ENCODE measurements at places on chromosomes 5 and 9. TPM values are rescaled to one million over a fixed set of nuclear protein-coding genes. Genes with fewer than 3 reads are reported as not detected.

- no peak overlapping the region for H3K4me3 ChIP-seq
- H3K27ac ChIP-seq: no peak overlapping the region
- H3K36me3 ChIP-seq: no peaks in the 10 kb centered on the region
- no peaks in the 10 kb centered on the region for H3K4me1 ChIP-seq
- no peak for DNase-seq
- no peaks in the 10 kb centered on the region for H3K27me3 ChIP-seq
Observed at GRCh38 chr5:118952992-118953651, 35.2 kb downstream of the DTWD2 start.

The CA9 gene
- total RNA-seq: not detected

GRCh38 chr5:163916376-163916775, 411.0 kb downstream of the MAT2B start:
- no peak for DNase-seq
- no peak overlapping the region for H3K4me3 ChIP-seq
- H3K4me1 ChIP-seq: peaks cover 14% of the 10 kb centered on the region
- no peaks in the 10 kb centered on the region for H3K36me3 ChIP-seq
- H3K27me3 ChIP-seq: no peaks in the 10 kb centered on the region

DNA sequence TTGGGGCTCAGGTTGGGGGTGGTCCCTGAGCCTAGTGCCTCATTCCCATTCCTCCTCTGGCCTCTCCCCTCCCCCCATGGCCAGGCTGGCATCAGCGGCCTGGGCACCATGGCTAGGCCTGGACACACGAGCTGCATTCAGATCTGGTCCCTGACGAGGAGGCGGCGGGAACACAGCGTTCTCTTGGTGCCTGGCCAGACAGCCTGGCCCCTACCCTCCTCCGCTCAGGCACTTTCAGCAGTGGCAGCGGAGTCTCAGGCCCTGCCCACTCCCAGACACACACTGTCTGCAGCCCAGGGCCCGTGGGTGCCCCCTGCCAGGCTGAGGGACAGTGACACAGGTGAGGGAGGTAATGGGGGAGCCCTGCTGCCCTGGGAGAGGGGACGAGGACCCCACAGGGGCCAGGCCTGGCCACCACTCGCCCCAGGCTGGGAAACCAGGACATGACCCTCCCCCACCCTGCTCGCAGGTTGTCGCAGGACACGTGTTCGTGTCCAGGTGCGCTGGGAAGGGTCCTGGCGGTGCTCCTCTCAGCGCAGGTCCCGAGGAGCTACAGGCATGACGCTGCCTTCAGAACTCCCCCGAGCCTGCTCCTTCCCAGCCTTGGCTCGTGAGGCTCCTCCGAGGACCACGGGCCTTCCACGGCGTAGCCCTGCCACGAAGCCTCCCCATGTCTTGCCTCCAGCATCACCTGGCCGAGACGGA, 19.9 kb upstream of the UBAC1 start:
- no peak overlapping the region for H3K4me3 ChIP-seq
- no peaks in the 10 kb centered on the region for H3K4me1 ChIP-seq
- H3K36me3 ChIP-seq: no peaks in the 10 kb centered on the region

- H3K27ac ChIP-seq: no peak overlapping the region
- H3K4me1 ChIP-seq: no peaks in the 10 kb centered on the region
- H3K27me3 ChIP-seq: no peaks in the 10 kb centered on the region
- no peaks in the 10 kb centered on the region for H3K36me3 ChIP-seq
- H3K4me3 ChIP-seq: no peak overlapping the region
Observed at GRCh38 chr9:89006267-89006666, 15.0 kb downstream of the S1PR3 start.

The TMEM174 gene
- total RNA-seq: not detected

- H3K4me3 ChIP-seq: no peak overlapping the region
- no peaks in the 10 kb centered on the region for H3K4me1 ChIP-seq
- no peak for DNase-seq
- no peaks in the 10 kb centered on the region for H3K27me3 ChIP-seq
Observed at GRCh38 chr9:92704528-92704927, 34.6 kb upstream of the IPPK start.

GRCh38 chr9:68704814-68705530, at the start of gene PIP5K1B:
TSS of gene PIP5K1B (plus strand) at chr9:68705240. CDS start at chr9:68822615, 117,375 bp downstream.
- no peaks in the 10 kb centered on the region for H3K27me3 ChIP-seq
- H3K4me1 ChIP-seq: no peaks in the 10 kb centered on the region
- peak within 1 kb of the TSS; percentile 54 for H3K4me3 ChIP-seq
- peak within 1 kb of the TSS; percentile 57 for H3K27ac ChIP-seq
- peak; percentile 80 for DNase-seq

The ESM1 gene
- total RNA-seq: not detected

DNA sequence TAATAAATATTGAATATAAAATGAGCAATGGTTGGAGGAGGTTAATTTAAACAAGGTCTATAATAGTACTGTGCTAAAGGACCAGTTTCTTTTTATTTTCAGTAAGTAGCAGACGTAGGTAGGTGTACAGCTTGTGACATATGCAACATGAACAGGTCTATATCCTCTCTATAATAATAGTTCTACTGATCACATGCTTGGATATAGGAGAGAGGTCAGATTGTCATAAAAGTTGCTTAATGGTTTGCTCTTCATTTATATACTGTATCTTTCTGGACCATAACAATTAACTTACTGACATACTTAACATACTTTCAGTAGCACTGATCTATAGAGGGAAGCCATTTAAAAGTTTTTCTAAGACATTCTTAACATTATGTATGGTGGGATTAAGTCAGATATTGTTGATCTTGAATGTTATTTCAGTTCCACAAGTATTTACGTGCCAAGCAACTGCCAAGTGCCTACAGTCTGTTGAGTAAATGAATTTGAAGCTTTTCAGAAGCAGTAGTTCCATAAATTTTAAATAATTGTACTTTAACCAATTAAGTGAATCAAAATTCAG, 68.0 kb downstream of the DENND4C start:
- H3K4me1 ChIP-seq: peaks cover 6% of the 10 kb centered on the region
- H3K27me3 ChIP-seq: no peaks in the 10 kb centered on the region
- H3K27ac ChIP-seq: no peak overlapping the region
- no peaks in the 10 kb centered on the region for H3K36me3 ChIP-seq
- H3K4me3 ChIP-seq: no peak overlapping the region

DNA sequence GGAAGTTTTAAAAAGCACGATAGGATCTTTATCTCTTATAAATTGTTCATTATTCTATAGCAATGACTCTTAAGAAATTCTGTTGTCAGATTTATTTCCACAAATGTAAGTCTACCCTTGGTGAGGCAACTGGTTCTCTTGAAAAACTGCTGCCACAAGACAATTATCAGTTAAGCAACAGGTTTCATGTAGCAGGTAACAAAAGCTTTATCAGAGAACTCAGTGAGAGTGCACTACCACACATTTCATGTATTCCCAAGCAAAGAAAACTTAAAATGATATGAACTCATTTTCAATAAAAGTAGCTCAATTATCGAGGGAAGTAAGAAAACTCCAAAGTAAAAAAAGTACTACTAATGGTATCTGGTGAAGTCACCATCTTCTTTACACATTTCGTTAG, 9.4 kb downstream of the NR6A1 start:
- no peak overlapping the region for H3K27ac ChIP-seq
- no peaks in the 10 kb centered on the region for H3K36me3 ChIP-seq
- DNase-seq: no peak
- H3K27me3 ChIP-seq: no peaks in the 10 kb centered on the region
- H3K4me1 ChIP-seq: peaks cover 14% of the 10 kb centered on the region
- H3K4me3 ChIP-seq: no peak overlapping the region

GRCh38 chr9:37919956-37920335, 16.0 kb upstream of the SLC25A51 start:
- no peaks in the 10 kb centered on the region for H3K4me1 ChIP-seq
- H3K27ac ChIP-seq: no peak overlapping the region
- DNase-seq: no peak
- H3K4me3 ChIP-seq: no peak overlapping the region
- no peaks in the 10 kb centered on the region for H3K27me3 ChIP-seq
- H3K36me3 ChIP-seq: no peaks in the 10 kb centered on the region

GRCh38 chr9:124766326-124766725, 4.8 kb downstream of the NR6A1 start:
- H3K36me3 ChIP-seq: no peaks in the 10 kb centered on the region
- DNase-seq: no peak
- no peak overlapping the region for H3K4me3 ChIP-seq

GRCh38 chr5:61120534-61120933, 41.7 kb downstream of the SMIM15 start:
- DNase-seq: no peak
- no peak overlapping the region for H3K4me3 ChIP-seq
- H3K4me1 ChIP-seq: peaks cover 6% of the 10 kb centered on the region
- H3K27me3 ChIP-seq: no peaks in the 10 kb centered on the region
- H3K36me3 ChIP-seq: no peaks in the 10 kb centered on the region

The PCDHA5 gene
- not detected for total RNA-seq

GRCh38 chr5:33074548-33074947, 363.4 kb downstream of the NPR3 start:
- DNase-seq: no peak
- H3K27ac ChIP-seq: no peak overlapping the region
- no peaks in the 10 kb centered on the region for H3K4me1 ChIP-seq
- H3K36me3 ChIP-seq: no peaks in the 10 kb centered on the region

GRCh38 chr5:123671711-123672456, 159.9 kb downstream of the CSNK1G3 start:
- H3K27ac ChIP-seq: no peak overlapping the region
- H3K4me3 ChIP-seq: no peak overlapping the region
- H3K36me3 ChIP-seq: no peaks in the 10 kb centered on the region
- H3K4me1 ChIP-seq: no peaks in the 10 kb centered on the region

- no peak overlapping the region for H3K4me3 ChIP-seq
- H3K27me3 ChIP-seq: no peaks in the 10 kb centered on the region
- H3K27ac ChIP-seq: no peak overlapping the region
- no peak for DNase-seq
Observed at GRCh38 chr9:123954518-123955280, 24.8 kb upstream of the DENND1A start.

The IFNA13 gene
- not detected for total RNA-seq

DNA sequence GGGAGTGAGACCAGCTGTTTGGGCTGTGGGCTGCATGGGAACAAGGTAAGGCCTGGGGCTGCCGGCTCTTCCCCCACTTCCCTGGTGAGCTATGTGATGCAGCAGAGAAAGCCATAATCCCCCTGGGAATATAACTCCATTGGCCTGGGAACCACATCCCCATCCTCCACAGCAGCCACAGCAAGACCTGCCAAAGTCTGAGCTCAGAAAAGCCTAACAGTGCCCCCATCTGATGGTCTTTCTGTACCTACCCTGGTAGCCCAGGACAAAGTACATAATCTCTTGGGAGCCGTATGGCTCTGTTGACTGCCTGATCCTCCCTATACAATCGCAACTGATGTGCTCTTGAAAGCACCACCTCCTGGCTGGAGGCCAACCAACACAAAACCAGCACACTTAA, 432.6 kb downstream of the CDH18 start:
- DNase-seq: no peak
- H3K4me3 ChIP-seq: no peak overlapping the region
- no peaks in the 10 kb centered on the region for H3K27me3 ChIP-seq
- H3K4me1 ChIP-seq: no peaks in the 10 kb centered on the region
- no peaks in the 10 kb centered on the region for H3K36me3 ChIP-seq

GRCh38 chr5:15645381-15646160, 145.6 kb downstream of the FBXL7 start:
- no peaks in the 10 kb centered on the region for H3K27me3 ChIP-seq
- H3K4me1 ChIP-seq: no peaks in the 10 kb centered on the region
- no peak for DNase-seq
- H3K4me3 ChIP-seq: no peak overlapping the region
- H3K27ac ChIP-seq: no peak overlapping the region

DNA sequence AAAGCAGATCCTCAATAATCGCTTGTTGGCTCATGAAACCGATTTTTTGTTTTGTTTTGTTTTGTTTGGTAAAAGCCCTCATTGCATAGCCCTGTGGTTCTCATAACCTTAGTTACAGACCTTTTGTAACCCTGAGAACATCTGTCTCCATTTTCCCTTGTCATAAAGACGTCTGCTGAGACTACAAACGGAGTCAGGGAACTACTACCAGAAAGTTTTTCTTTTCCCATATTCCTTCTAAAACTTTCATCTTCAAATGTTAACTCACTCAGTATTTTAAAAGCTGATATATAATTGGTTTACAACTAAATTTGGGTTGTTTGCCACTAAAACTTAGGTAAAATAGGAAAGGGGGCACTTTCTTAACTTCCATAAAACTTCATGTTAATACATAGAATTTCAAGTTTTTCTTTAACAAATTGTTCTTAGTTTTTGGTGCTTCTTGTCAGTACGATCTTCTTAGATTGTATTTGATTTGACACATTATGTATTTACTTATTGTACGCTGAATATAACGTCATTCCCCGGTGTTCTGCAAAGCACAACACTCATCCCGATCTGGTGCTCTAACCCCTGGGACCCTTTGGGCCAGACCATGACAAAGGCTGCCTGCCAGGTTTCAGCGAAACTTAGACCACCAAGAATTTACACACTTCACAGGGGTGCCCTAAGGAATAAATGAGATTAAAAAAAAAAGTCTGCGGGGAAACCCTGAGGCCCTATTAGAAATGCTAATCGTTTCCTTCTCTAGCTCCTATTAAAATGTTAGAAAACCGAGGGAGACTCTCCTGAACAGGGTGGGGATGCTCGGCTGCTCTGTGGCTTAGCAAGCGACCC, 1.1 kb upstream of the ANP32B start:
- no peaks in the 10 kb centered on the region for H3K36me3 ChIP-seq
- H3K27ac ChIP-seq: peak overlapping the region; percentile 84
- no peak for DNase-seq
- peak overlapping the region; percentile 96 for H3K4me3 ChIP-seq

- H3K27me3 ChIP-seq: no peaks in the 10 kb centered on the region
- H3K27ac ChIP-seq: no peak overlapping the region
- no peak for DNase-seq
- no peaks in the 10 kb centered on the region for H3K4me1 ChIP-seq
- no peaks in the 10 kb centered on the region for H3K36me3 ChIP-seq
Observed at GRCh38 chr9:81552581-81552991, 136.8 kb downstream of the TLE1 start.

DNA sequence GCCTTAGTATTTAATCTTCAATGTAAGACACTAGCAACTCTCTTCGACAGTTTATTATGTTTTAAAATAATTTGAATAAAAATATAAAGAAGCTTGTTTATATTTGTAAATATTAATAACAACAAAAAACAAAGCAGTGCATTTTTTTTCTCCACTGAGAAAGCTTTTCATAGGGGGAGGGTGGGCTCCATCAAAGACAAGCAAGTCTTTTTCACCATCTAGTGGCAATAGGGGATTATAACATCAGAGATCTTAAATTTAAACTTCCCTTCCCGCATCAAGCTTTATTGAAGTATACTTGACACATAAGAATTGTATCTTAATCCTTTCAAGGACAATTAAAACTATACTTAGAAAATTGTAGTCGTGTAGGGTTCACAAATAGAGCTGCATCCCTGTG, 9.3 kb upstream of the OR13F1 start:
- H3K27me3 ChIP-seq: no peaks in the 10 kb centered on the region
- no peak overlapping the region for H3K27ac ChIP-seq
- no peaks in the 10 kb centered on the region for H3K4me1 ChIP-seq
- no peaks in the 10 kb centered on the region for H3K36me3 ChIP-seq

DNA sequence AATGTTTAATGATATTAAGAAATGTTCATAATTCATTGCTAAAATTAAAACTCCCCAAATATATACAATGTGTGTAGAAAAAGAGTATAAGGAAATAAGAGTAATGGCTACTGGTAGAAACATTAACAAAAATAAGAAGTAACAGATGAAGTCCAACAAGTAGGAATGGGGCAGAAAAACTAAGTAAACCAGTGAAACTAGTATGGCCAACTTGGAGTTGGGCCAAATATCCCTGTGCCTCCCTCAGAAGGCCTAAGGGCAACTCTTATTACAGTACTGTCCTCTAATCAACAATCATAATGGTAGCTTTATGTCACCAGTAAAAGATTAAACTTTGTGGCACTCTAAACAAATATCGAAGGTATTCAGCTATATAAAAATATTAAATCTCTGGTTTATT, 93.5 kb downstream of the SSBP2 start:
- H3K27me3 ChIP-seq: no peaks in the 10 kb centered on the region
- H3K36me3 ChIP-seq: no peaks in the 10 kb centered on the region
- no peaks in the 10 kb centered on the region for H3K4me1 ChIP-seq
- no peak for DNase-seq
- H3K27ac ChIP-seq: no peak overlapping the region
